ENCODE measurements at places on chromosomes 3 and 15.
A peak's percentile ranks its signal among the peaks of the same experiment; 100 is the strongest.

- DNase-seq = peak; percentile 6
Measured at GRCh38 chr3:189914799-189915198, 205.9 kb downstream of the P3H2 start.

- no peak for DNase-seq
Measured at GRCh38 chr15:89192766-89193165, 28.6 kb downstream of the RLBP1 start.

DNA sequence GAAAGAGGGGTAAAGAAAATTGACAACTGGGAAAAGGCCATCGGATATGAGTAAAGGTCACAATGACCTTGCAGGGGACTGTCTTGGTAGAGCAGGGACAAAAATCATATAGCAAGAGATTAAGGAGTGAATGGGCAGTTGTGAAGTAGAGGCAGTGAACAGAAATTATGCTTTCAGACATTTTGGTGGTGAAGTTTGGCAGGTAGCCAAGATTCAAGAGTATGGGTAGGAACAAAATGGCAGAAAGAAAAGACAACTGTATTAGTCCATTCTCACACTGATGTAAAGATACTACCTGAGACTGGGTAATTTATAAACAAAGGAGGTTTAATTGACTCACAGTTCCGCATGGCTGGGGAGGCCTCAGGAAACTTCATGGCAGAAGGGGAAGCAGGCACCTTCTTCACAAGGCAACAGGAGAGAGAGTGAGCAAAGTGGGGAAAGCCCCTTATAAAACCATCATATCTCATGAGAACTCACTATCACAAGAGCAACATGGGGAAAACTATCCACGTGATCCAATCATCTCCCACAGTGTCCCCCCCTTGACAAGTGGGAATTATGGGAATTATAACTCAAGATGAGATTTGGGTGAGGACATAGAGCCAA, 84.0 kb downstream of the CGNL1 start:
- no peak for DNase-seq

DNA sequence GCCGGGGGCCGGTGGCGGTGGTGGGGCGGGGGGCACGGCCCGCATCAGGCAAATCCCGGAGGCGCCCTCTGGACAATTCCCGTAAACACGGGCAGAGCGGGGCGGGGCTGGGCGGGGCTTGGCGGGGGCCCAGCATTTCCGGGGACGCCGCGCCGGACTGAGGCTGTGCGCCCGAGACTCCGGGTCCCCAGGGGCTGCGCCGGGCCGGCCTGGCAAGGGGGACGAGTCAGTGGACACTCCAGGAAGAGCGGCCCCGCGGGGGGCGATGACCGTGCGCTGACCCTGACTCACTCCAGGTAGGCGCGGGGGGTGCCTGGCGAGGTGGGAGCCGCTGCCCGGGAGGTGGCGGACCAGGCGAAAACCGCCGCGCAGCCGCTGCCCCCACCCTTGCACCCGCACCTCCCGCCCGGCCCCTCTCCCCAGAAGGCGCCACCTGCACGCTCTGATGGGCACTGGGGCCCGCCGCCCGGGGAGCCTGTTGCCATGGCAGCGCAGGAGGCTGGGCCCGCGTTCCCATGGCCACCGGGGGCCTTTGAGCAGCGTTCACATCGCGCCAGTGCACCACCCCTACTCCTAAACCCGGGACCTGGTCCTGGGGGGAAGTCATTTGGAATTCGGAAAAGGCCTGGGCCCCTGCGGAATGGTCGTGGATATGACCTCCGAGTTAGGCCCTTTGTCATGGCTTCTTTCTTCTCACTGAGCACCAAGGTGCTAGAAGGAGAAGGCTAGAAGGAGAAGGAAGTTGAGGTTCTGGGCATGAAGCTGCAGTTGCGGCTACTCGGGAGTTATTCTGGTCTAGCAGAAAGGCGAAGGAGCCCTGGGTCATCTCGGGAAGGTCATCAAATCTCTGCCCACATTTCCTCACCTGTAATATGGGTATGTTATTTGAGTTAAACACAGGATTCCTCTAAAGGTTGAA, 16.1 kb upstream of the SEMA4B start:
- DNase-seq = peak; percentile 83

GRCh38 chr3:46960081-46960701, 16.4 kb downstream of the CCDC12 start:
- DNase-seq = no peak

DNA sequence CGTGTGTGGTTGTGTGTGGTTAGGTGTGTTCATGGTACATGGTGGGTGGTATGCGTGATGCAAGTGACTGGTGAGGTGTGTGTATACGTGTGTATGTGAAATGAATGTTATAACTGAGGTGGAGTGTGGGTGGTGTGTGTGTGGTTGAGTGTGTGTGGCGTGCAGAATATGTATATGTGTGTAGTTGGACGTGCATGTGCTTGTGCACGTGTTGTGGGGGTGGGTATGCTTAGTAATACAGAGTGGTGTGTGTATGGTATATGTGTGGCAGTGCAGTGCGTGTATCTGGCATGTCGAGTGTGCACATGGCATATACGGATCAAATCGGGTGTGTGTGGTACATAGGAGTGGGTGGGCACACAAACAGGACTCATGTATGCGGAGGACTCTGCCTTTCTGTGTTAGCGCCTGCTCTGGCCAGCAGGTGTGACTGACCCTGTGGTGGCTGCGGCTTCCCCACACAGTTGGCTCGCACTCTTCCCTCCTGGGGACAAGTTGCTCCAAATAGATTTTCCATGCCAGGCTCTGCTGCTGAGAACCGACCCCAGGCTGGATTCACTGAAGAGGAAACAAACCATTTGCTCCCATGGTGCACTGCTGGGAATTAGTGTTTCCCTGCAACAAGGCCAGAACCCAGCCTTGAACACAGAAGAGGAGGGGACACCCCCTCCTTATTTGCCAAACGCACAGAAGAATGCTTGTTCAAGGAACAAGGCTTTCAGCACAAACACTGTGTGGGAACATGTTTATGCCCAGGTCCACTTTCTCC, 1.2 kb upstream of the C3orf70 start:
- DNase-seq = peak; percentile 49

Data from head of caudate nucleus (tissue), 42 donors.